ENCODE measurements at places on chromosomes 12 and 14.

DNA sequence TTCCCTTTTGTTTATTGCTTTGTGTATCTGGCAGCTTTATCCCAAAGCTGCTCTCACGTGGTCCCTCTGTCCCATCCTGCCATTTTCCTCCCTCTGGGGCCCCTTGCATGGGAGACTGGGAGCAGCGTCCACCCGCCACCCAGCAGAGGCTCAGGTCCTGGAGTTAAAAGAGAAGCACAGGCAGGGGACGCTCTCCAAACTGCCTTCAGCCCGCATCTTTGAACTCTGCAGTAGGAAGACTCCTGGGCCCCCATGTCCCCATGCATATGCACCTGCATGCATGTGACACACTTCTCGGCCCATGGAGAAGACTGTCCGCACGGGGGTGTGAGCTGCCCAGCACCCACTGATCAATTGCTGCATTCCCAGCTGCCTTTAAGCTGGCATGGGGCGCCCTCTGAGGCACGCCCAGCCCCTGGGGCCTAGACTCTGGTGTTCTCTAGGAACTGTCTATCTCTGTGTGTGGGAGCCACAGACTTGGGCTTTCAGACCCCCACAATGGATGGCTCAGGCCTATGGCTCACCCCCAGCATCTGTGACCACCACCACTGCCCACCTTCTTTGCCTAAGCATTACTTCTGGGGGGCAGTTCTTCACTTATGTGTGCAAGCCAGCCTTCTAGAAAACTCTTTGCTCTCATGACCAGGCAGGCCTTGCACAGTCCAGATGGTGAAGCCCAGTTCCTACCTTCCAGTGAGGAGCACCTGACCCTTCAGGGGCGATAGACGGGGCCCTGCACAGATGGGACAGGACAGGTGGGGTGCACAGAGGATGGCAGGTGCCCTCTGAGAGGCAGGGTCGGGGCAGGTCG is 96.1 kb upstream of the DIO3 start:
- no peak for DNase-seq

- peak; percentile 43 for DNase-seq
These were observed at the start of gene CLIP1 for GRCh38 chr12:122421821-122422729. CLIP1 (minus strand) TSS chr12:122422669; CDS start chr12:122380452, 42,217 bp downstream.

- DNase-seq: no peak
These were observed 53.9 kb downstream of the TMX1 start for GRCh38 chr14:51293912-51294389.

- DNase-seq: no peak
These were observed 176.1 kb downstream of the BCAT1 start for GRCh38 chr12:24772813-24773212.

- DNase-seq: no peak
These were observed 11.8 kb downstream of the DNM1L start for GRCh38 chr12:32690927-32691326.

GRCh38 chr14:59465316-59466135 is at the start of gene GPR135:
GPR135 (minus strand) TSS chr14:59465380; CDS start chr14:59465226, 154 bp downstream.
- no peak for DNase-seq

GRCh38 chr12:88029093-88029665 is at the start of gene C12orf50:
C12orf50 (minus strand) TSS chr12:88029401; CDS start chr12:88026962, 2,439 bp downstream.
- no peak for DNase-seq

GRCh38 chr14:78863143-78863542 is 693.0 kb downstream of the NRXN3 start:
- no peak for DNase-seq

DNA sequence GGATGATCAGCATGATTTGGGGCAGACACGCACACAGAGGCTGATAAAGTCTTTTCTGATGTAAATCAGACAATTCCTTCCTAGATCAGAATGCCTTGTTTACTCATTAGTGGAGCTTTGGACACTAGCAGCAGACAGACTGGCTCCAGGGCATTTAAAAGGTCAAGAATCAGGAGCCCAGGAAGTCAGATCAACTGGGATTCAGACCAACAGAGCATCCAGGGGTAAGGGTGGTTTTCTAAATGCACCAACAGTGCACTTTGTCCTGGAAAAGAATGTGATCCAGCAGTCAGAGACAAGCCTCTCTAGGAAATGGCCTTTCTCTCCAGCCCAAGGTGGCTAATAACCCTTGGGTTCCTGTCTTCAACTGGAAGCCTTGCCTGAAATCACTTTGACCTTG is 405.3 kb downstream of the MED13L start:
- no peak for DNase-seq

GRCh38 chr14:24219080-24219479 is 3.2 kb upstream of the MDP1 start:
- DNase-seq: no peak

- no peak for DNase-seq
These were observed 51.2 kb downstream of the SMIM41 start for GRCh38 chr12:52130711-52131110.

- no peak for DNase-seq
These were observed 403.7 kb upstream of the TMTC1 start for GRCh38 chr12:30187426-30187825.

DNA sequence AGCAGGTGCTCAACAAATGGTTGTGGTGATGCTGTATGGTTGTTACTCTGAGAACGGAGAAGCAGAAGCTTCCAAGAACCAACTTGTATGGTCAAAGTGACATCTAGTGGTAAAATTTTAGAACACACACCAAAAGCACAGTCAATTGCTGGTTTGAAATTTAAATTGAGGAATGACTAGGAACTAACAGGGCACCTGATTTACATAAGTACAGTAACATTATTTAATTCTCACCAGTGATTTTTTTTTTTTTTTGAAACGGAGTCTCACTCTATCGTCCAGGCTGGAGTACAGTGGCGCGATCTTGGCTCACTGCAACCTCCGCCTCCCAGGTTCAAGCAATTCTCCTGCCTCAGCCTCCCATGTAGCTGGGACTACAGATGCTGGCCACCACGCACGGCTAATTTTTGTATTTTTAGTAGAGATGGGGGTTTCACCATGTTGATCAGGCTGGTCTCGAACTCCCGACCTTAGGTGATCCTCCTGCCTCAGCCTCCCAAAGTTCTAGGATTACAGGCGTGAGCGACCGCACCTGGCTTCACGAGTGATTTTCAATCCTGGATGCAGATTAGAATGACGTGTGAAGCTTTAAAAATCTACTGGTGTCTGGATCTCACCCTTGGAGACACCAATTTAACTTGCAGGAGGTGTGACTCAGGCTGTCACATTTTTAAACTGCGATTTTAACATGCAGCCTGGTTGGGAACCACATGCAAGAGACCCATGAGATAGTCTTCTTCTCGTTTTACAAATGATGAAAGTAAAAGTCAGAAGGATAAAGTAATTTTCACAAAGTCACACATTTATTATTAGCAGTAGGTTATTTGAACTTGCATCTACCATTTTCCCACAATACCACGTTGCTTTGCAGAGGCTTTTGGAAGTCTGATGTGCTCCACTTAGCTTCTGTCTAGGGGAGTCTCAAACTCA is 14.1 kb upstream of the NUMB start:
- peak; percentile 67 for DNase-seq

- peak; percentile 99 for DNase-seq
These were observed at the start of gene PAX9 for GRCh38 chr14:36661506-36662257. PAX9 (plus strand) TSS chr14:36661860; CDS start chr14:36662090, 230 bp downstream.

- DNase-seq: no peak
These were observed 19.3 kb downstream of the CRADD start for GRCh38 chr12:93696462-93696861.

DNA sequence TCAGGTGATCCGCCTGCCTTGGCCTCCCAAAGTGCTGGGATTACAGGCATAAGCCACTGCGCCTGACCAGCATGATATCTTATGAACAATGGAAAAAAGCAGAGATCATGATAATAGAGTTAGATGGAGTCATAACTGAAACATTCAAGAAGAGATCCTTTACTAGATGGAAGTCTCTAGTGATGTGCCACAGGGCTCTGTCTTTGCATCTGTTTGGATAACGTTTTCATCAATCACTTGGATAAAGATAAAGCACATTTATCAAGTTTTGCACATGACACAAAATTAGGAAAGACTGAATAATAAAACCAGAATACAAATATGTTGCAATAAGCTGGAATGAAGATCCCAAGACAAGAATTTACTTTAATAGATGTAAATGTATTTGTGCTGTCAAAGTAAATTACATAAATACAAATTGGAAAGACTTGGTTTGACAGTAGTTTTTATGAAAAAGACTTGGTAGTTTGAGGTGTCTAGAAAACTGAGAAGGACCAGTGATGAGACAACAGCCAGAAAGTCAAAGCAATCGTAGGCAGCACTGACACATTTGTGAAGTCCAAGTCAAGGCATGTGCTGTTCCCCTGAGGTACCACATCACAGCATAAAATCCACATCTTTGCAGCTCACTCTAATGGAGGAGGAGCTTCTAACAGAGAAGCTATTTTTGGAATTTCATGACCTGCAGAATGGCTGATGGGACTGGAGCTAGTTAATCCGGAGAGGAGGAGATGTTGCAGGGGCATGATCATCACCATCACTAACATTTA is 28.5 kb downstream of the GPRC5A start:
- DNase-seq: no peak

DNA sequence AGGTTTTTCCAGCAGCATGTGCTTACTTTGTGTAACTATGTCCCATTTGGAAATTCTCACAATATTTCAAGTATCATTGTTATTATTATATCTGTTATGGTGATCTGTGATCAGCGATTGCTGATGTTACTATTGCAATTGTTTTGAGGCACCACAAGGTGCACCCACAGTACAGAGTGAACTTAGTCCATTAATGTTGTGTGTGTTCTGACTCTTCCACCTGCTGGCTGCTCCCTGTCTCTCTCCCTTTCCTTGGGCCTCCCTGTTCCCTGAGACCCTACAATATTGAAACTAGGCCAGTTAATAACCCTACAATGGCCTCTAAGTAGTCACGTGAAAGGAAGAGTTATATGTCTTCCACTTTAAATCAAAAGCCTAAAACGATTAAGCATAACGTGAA is 153.9 kb downstream of the PIK3C2G start:
- no peak for DNase-seq

- DNase-seq: no peak
These were observed 3.8 kb downstream of the ENDOU start for GRCh38 chr12:47721431-47721973.

DNA sequence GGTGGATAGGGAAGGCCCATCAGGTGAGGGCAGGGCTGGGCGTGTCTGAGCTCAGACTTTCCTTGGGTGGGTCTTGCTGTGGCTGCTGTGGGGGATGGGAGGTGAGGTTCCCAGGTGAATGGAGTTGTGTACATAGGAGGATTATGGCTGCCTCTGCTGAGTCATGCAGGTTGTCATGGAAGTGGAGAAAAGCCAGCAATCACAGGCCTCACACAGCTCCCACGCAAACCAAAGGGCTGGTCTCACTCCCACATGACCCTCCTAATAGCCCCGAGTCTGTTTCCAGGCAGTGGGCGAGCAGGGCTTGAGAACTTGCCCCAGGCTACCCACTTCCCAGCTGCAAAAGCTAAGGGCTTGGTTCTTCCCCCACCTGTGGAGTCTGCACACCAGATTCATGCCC is 149.5 kb downstream of the IPO8 start:
- peak; percentile 8 for DNase-seq

GRCh38 chr12:712172-712863 is 40.1 kb upstream of the WNK1 start:
- DNase-seq: no peak

DNA sequence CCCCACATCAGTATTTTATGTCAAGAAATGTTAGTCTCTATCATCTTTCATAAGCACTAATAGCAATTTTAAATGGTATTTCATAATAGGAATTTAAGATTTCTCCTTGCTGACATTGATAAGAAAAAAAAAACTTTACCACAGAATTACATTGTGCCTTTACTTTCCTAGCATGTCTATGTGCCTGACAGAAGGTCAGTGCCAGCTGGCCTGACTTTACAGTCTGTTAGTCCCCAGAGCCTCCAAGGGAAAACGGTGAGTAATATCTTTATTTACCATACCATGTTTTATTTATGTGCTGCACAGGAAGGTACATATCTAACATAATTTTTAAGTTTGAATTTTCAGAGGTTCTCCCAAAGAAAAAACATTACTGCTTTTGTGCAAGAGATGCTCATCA is 152.0 kb upstream of the AEBP2 start:
- no peak for DNase-seq

DNA sequence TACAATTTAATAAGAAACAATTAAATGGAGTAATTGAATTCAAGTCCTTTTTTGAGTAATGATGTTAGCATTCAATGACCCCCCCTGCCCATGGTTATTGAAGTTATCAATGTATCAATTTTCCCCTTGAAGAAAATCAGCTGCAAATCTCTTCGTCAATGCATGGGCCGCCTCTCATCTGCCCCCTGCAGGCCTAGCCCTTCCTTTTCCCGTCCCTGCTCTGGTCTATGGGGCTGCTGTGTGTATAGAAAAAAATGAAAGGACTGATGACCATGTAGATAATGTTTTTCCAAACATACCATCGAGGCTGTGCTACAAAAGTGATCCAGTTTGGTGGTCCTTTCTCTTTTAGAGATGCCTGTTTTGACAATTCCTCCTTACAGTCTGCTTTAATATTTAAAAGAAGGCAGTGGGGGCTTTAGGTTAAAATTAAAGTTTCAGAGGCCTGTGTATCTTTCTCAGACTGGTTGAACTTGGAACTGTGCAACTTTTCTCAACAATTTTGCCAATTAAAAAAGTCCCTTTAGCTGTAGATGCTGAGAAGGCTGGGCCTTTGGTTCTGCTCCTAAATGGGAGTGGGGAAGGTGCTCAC is 98.4 kb downstream of the APAF1 start:
- DNase-seq: peak; percentile 6

DNA sequence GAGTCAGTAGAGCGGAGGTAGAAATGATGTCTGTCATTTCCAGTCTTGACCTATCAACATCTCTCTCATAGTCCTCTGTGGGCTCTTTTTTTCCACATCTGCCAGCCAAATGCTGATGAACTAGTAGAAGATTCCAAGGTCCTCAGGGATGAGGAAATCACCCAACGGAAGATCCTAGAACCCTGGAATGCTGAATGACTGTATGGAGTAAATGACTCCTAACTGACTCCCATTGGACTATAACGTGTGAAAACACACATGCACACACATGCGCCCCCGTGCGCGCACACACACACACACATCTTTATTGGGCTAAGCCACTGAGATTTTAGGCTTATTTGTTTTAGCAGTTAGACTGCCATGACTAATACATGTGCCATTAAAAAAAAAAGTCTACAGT is 159.2 kb downstream of the MYRFL start:
- no peak for DNase-seq

DNA sequence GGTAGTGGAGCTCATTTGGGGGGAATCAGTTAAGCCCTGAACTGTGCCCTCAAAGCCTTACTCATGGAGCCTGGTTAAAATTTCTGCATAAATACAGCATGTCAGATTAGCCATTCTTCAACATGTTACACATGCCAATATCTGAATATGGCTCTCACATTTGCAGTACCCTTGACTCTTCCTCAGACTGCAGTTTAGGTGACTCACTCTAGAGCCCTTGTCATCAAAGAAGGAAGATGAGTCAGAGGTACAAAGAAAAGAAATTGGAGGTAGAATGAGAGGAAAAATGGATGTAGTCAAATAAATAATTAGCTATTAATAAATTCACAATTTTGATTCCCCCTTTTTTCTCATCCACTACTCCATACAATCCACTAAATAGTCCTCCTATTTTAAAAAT is 23.6 kb upstream of the OR4K2 start:
- no peak for DNase-seq

- DNase-seq: no peak
These were observed 5.4 kb downstream of the FBXW8 start for GRCh38 chr12:116916122-116916521.
